Activated B cell treated with CpG ODN at 0.5 μM for 24 hours (primary cell): ENCODE measurements at places on chromosomes 7 and 10. TPM values are rescaled to one million over a fixed set of nuclear protein-coding genes. Genes with fewer than 3 reads are reported as not detected.

The COL1A2 gene
- not detected in 2 replicates for total RNA-seq

The SLC18A2 gene
- total RNA-seq = not detected in 2 replicates

The IQCE gene
- 7.5 and 7.7 TPM in 2 replicates for total RNA-seq

The AOC1 gene
- total RNA-seq = not detected in 2 replicates

The ENO4 gene
- total RNA-seq = 0.07 TPM in 1 of 2 replicates, not detected in the other
